ENCODE measurements at places on chromosomes 7 and 10. TPM values are rescaled to one million over a fixed set of nuclear protein-coding genes. Genes with fewer than 3 reads are reported as not detected.

- no peak for DNase-seq
Observed at GRCh38 chr10:107919626-107920235, 755.2 kb upstream of the SORCS1 start.

GRCh38 chr10:73168465-73168803 lies 515 bp downstream of the FAM149B1 start:
- DNase-seq, result peak; percentile 47

DNA sequence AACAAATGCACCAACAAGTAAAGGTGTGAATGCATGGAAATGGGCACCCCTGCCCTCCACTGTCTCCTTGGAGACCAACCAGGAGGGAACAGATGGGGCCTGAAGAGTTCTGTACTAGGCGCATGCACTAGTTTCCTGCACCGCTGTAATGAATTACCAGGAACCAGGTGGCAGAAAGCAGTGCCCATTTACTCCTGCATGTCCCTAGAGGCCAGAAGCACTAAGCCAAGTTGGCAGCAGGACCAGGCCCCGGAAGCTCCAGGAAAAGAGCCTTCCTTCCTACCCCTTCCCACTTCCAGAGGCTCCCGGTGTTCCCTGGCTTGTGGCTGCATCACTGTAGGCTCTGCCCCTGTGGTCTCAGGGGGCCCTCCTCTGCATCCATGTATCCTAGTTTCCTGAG lies 237.5 kb upstream of the PPP2R2D start:
- no peak for DNase-seq

- DNase-seq, result no peak
Observed at GRCh38 chr7:113521468-113521867, 397.3 kb downstream of the PPP1R3A start.

- no peak for DNase-seq
Observed at GRCh38 chr10:49363309-49364031, 32.4 kb downstream of the DRGX start.

DNA sequence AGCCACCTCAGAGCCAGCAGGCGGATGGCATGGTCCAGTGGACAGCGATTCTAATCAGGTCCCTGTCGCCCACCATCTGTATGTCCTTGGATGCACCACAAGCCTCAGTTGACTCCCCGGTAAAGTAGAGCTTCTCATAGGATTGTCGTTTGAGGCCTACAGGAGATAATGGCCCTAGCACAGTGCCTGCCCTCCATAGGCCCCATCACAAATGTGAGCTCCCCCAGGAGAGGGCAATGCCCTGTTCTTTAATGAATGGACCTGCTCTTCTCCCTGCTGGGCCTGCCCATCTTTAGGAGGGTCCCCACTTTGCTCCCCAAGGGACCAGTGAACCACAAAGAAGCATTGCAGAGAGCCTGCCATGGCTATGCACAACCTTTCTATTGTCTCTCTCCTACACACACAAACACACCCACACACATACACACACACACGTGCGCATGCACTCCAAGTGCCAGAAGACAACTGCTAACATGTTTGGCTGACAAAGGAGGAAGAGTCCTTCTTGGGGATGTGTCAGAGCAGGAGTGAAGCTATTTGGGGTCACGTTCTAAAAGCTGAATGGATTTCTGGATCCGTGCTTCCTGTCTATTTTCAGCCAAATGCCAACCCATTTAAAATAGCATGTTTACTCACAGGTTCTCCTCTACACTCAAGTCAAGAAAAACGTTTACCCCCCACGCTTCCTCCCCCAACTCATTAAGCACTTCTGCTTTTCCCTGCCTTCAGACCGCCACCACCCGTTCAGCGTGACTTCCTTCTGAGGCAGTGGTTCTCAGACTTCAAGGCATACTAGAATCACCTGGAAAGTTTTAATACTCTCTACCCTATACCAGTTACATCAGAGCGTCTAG lies 196.1 kb downstream of the GRID1 start:
- no peak for DNase-seq

- DNase-seq, result no peak
Observed at GRCh38 chr10:3935141-3935540, 150.1 kb upstream of the KLF6 start.

DNA sequence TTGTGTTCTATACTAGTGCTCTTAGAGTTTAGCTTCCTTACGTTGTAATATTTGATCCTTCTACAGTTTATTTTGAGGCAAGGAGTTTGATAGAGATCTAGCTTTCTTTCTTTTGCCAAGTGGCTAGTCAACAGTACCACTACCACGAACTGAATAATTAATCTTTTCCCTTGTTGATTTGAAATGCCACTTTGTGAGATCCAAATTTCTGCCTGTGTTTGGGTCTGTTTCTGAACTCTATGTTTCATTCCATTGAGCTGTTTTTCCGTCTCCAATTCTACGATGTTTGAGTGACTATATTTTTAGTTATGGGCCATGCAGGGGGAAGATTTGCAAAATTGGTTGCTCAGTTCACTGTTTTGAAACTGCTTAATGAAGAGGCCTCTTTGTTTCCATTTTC lies 134.7 kb downstream of the KIAA1217 start:
- DNase-seq, result no peak

- DNase-seq, result no peak
Observed at GRCh38 chr7:50359258-50359994, 54.9 kb downstream of the IKZF1 start.

- DNase-seq, result no peak
Observed at GRCh38 chr10:85927952-85928665, 438.5 kb downstream of the GRID1 start.

DNA sequence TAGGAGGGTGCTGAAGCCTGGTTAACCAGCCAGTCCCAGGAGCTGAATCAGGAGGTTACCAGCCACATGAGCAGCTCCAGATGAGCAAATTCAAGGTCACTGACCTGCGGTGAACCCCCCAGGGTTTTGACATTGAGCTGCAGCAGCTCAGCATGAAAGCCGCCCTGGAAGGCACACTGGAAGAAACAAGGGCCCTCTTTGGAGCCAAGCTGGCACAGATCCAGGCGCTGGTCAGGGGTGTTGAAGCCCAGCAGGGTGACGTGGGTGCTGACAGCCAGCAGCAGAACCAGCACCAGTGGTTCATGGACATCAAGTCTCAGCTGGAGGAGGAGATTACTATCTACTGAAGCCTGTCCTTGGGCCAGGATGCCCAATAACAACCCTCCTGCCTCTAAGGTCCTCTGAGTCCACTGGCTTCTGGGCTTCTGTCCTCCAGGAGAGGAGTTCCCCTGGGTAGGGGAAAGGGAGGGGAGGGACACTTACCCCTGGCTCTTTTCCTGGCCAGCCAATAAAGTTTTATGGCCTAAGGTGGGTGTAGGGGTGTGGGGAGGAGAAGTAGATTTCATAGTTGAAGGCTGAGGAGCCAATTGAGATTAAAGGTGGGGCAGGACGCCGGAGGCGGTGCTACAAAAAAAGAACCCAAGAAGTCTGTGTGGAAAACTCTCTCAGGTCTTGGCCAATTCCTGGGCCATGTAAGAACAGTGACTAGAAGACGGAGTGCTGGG lies 29.4 kb upstream of the ATOH7 start:
- peak; percentile 17 for DNase-seq

DNA sequence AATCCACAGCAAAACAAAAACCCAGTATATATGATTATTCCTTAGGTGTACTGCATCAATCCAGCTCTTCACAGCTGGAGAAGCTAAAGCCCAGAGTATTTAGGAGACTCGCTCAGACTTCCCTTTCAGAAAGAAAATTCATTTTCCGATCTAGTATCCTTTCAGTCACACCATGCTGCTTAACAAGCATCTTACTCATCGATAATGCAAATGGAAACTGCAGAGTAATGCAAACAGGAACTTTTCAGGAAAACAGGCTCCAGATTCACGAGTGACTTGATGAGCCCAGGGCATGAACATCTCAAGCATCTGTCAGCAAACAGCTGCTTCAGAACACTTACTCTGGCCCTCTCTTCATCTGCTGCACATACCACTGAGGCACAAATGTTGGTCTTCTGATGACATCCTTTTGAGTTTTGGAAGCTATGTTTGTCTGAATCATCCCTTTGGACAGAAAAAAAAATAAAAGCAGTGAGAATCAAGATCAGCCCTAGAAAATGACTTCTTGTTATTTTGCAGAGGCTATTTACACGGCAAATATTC lies 24.9 kb upstream of the ZC3HAV1L start:
- DNase-seq, result no peak

DNA sequence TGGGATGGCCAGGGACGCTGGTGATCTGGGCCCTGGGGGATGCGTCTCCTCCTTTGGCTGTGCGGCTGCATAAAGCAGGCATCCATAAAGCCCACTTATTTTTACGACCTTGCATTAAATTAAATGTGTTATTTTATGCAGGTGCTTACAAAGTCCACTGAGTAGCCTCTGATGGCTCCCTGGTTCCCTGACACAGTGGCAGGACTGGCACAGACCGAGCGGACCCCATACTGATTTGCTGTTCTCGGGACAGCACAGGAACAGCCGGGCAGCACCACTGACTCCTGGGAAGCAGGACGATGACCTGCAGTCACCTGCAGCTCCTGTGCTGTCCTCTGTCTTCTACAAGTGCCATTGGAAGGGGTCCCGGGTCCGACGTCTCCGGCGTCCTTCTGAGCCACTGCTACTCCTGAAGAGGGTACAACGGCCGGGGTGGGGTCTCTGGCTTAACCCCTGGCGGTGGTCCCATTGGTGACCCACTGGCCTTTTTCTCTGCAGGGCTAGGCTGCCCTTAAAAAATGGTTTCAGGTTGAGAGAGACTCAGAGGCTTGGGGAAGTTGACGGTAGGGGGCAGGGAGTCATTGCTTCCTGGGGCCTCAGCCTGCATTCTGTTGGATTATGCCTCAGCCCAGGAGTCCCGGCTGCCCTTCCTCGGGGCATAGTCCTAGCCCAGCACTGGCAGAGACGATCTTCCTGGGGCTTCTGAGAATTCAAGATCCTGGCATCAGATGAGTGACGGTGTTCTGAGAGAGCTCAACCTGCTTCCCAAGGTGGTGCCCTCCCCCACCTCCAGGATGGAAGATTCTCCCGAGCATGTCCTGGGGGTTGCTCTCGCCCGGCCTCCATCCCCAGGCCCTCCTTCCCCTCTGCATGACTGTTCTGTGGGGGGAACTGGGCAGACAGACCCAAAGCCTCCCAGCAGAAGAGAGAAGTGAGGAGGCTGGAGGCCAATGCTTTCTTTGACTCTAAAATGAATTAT lies 330.1 kb downstream of the ADARB2 start:
- no peak for DNase-seq

- no peak for DNase-seq
Observed at GRCh38 chr7:111558991-111559390, 3.3 kb downstream of the IMMP2L start.

DNA sequence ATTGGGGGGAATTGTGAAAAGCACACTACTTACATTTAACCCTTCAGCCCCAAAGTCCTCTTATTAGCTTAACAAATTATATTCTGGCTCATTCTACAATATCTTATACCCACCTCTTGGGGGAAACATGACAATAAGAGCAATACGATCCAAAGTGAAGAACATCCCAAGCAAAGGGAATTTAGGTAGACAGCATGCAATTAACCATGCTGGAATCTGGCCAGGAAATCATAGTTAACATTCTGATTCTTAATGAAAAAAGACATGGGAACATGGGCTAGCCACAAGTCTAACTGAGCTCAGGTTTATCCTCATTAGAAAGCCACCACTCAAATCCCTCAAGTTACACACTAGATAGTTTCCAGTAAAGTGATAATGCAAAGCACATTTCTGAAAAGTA lies 241.9 kb upstream of the SLC26A5 start:
- no peak for DNase-seq

GRCh38 chr7:131197920-131198615 lies 129.6 kb upstream of the MKLN1 start:
- no peak for DNase-seq

DNA sequence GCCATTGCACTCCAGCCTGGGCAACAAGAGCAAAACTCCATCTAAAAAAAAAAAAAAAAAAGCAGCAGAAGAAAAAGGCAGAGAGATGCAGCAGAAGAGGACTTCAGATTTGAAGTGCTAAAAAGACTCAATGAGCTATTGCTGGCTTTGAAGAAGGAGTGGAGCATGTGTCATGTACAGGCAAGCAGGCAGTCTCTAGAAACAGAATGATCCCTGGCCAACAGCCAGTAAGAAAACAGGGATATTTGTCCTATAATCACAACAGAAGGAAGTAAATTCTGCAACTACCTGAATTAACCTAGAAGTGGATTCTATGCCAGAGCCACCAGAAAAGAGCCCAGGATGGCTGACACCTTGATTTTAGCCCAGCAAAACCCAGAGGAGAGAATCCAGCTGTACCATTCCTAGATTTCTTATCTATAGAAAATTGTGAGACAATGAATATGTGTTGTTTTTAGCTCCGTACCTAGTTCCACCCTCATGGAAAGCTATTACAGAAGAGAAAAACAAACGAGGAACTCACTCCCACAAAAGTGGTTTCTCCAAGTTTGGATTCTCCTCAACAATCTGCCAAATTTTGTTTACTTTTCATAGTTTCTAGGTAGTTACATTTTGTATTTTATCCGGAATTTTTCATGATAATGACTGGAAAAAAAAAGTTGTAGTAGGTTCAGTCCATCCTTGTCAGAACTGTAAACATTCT lies 198.2 kb upstream of the GNAI1 start:
- no peak for DNase-seq

Gene ELAPOR2
- polyA plus RNA-seq, result 7.4 TPM

Gene WNT8B
- 0.13 TPM for polyA plus RNA-seq

Gene OR2A1
- not detected for polyA plus RNA-seq

Gene COPG2
- 14.1 TPM for polyA plus RNA-seq

Gene MAGI2
- 1.5 TPM for polyA plus RNA-seq

Gene MOSPD3
- polyA plus RNA-seq, result 8.6 TPM

Gene CRPPA
- polyA plus RNA-seq, result 0.16 TPM

Gene MAPK8
- 41.6 TPM for polyA plus RNA-seq

Gene CRHR2
- polyA plus RNA-seq, result not detected

Gene GJC3
- 1.4 TPM for polyA plus RNA-seq

Gene SMO
- polyA plus RNA-seq, result 23.8 TPM

Gene HIF1AN
- 8.0 TPM for polyA plus RNA-seq

Data from HepG2 (cell line).